Trophoblast cell (in vitro differentiated cells and primary cell): ENCODE measurements at places on chromosomes 3 and 15.

DNA sequence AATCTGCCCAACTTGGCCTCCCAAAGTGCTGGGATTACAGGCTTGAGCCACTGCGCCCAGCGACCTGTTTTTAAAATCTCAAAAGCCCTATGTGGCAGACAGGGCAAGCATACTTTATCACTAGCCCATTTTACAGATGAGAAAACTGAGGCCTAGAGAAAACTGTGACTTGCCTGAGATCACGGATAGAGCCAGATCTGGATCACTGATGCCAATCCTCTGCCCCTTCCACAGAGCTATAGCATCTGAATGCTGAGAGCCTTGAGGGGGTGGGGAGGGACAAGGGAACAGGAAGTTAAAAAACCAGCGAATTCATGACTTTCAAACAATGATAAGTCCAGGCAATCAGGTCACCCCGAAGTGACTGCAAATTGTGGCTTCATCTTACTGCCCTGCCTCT lies 7.3 kb downstream of the ANKRD63 start:
- H3K36me3 ChIP-seq, result peaks cover 2% of the 10 kb centered on the region
- no peak overlapping the region for H3K27ac ChIP-seq
- H3K4me3 ChIP-seq, result no peak overlapping the region
- peaks cover 6% of the 10 kb centered on the region for H3K27me3 ChIP-seq
- peaks cover 2% of the 10 kb centered on the region for H3K4me1 ChIP-seq

GRCh38 chr15:33311312-33311971 lies 675 bp downstream of the RYR3 start:
- no peak for DNase-seq
- no peak overlapping the region for H3K27ac ChIP-seq
- peaks cover 13% of the 10 kb centered on the region for H3K4me1 ChIP-seq
- H3K36me3 ChIP-seq, result no peaks in the 10 kb centered on the region

GRCh38 chr3:184466413-184466960 lies 86.6 kb downstream of the CHRD start:
- no peak for DNase-seq
- H3K27ac ChIP-seq, result no peak overlapping the region
- no peaks in the 10 kb centered on the region for H3K27me3 ChIP-seq
- H3K36me3 ChIP-seq, result no peaks in the 10 kb centered on the region

- H3K4me1 ChIP-seq, result peaks cover 4% of the 10 kb centered on the region
- no peaks in the 10 kb centered on the region for H3K36me3 ChIP-seq
- no peak for DNase-seq
- no peaks in the 10 kb centered on the region for H3K27me3 ChIP-seq
- H3K27ac ChIP-seq, result no peak overlapping the region
- no peak overlapping the region for H3K4me3 ChIP-seq
Observed at GRCh38 chr15:85029221-85029620, 47.6 kb downstream of the PDE8A start.

DNA sequence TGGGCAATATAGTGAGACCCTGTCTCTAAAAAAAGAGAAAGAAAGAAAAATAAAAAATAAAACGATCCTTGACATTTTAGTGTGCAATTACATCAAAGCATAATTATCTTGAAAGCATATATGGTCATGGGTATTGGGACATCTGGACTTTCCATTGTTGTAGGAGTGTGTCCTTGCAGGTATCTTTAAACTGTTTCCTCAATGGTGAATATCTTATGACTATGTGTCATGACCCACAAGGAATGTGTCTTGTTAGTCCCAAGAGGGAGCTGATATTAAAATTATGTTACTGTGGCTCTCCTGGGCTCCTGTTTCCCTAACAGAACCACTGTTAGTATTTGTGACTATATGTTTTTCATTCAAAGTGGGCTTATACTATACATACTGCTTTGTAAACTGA lies 26.6 kb downstream of the EIF1B start:
- H3K27me3 ChIP-seq, result no peaks in the 10 kb centered on the region
- H3K27ac ChIP-seq, result no peak overlapping the region
- DNase-seq, result no peak
- no peaks in the 10 kb centered on the region for H3K36me3 ChIP-seq
- no peaks in the 10 kb centered on the region for H3K4me1 ChIP-seq
- no peak overlapping the region for H3K4me3 ChIP-seq

GRCh38 chr3:55329849-55330248 lies 157.3 kb downstream of the WNT5A start:
- no peaks in the 10 kb centered on the region for H3K27me3 ChIP-seq
- no peaks in the 10 kb centered on the region for H3K4me1 ChIP-seq
- H3K4me3 ChIP-seq, result no peak overlapping the region
- no peaks in the 10 kb centered on the region for H3K36me3 ChIP-seq

DNA sequence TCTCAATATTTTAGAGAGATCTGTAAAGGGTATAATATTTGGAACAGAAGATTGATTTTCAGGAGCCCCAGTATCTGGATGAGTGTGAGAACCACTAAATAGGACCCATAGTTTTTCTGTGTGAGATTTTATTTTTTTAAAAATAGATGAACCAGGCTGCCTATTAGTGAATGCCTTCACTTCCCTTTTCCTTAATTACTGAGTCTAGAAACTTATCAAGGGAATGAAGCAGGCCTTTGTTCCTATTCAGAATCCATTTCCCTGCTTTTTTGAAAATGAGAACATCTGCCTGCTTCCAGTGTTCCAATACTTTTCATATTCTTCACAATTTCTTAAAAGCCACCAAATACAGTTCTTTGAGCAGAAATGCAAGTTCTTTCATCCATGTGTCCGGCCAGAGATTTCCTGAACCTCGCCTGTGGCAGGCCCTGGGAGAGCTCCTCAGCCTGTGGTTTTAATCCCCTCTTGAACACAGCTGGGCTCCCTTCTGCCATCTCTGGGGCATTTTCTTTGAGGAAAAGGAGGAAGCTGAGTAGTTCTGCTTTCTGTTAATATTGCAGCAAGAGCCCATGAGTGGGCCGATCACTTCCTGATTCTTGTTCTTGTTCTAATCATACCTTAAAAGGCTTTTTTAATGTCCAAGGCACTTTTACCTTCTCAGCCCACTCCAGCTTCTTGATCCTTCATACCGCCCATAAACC lies 4.7 kb downstream of the EHD4 start:
- H3K27ac ChIP-seq, result no peak overlapping the region
- no peak overlapping the region for H3K4me3 ChIP-seq
- DNase-seq, result peak; percentile 10
- peaks cover 3% of the 10 kb centered on the region for H3K36me3 ChIP-seq
- H3K4me1 ChIP-seq, result peaks cover 17% of the 10 kb centered on the region

- no peak overlapping the region for H3K4me3 ChIP-seq
- H3K27ac ChIP-seq, result no peak overlapping the region
- H3K4me1 ChIP-seq, result no peaks in the 10 kb centered on the region
- no peak for DNase-seq
Observed at GRCh38 chr3:152860736-152861135, 25.8 kb downstream of the P2RY1 start.

DNA sequence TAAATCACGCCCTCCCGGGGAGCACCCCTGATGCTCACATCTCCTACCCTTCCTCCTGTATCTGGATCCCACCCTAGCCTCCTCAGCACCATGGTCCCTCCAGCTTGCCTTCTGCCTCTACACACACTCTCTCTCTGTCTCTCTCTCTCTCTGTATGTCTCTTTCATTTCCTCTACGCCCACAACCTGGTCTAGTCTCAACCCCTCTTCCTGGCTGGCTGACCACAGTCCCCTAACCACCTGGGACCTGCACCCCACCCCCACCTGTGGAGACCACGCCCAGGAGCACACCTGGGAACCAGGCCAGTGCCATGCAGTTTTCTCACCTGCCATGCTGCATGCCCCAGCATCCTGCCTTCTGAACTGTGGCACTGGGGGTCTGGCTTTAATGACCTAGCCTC lies 4.0 kb upstream of the CFAP100 start:
- no peak overlapping the region for H3K27ac ChIP-seq
- H3K4me1 ChIP-seq, result peaks cover 13% of the 10 kb centered on the region
- peaks cover 18% of the 10 kb centered on the region for H3K27me3 ChIP-seq
- DNase-seq, result no peak
- no peaks in the 10 kb centered on the region for H3K36me3 ChIP-seq

DNA sequence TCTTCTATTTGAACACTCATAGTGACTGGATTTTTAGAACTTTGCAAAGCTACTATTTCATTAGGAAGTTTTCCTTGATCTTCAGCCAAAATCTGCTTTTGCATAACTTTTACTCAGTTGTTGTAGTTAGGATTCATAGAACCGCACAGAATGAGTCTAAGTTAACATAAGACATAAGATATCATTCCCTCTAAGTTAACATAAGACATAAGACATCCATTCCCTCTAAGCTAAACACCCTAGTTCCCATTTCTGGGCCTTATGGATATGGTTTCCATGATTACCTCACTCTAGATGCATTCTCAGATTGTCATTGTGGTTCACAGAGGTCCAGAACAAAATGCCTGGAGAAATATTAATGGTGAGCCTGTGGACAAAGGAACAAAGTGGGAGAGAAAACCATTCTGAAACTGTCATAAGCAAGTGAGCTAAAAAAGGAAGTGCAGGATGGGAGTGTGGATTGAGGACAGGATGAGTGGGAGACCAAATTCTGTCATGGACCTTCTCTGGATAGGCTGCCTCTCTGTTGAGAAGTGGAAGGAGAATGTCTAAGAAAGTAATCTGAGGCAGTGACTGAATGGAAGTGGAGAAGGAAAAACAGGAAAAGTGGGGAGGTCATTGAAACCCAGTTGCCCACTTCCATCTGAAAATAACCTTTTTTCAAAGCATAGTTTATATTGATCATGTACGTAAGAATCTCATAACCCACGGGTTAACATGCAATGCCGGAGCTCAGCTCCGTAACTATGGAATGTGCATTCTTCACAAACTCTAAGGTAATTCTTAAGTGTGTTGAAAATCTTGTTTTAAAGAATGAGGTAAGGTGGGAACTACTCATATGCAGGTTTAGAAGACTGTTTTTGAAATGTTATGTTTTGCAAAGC lies 37.4 kb upstream of the SECISBP2L start:
- no peaks in the 10 kb centered on the region for H3K36me3 ChIP-seq
- no peak overlapping the region for H3K27ac ChIP-seq
- peaks cover 2% of the 10 kb centered on the region for H3K4me1 ChIP-seq
- peak; percentile 49 for DNase-seq

GRCh38 chr15:69161079-69161877 lies 843 bp downstream of the GLCE start:
- no peaks in the 10 kb centered on the region for H3K36me3 ChIP-seq
- peak overlapping the region; percentile 87 for H3K4me3 ChIP-seq
- H3K27ac ChIP-seq, result no peak overlapping the region
- no peaks in the 10 kb centered on the region for H3K27me3 ChIP-seq

DNA sequence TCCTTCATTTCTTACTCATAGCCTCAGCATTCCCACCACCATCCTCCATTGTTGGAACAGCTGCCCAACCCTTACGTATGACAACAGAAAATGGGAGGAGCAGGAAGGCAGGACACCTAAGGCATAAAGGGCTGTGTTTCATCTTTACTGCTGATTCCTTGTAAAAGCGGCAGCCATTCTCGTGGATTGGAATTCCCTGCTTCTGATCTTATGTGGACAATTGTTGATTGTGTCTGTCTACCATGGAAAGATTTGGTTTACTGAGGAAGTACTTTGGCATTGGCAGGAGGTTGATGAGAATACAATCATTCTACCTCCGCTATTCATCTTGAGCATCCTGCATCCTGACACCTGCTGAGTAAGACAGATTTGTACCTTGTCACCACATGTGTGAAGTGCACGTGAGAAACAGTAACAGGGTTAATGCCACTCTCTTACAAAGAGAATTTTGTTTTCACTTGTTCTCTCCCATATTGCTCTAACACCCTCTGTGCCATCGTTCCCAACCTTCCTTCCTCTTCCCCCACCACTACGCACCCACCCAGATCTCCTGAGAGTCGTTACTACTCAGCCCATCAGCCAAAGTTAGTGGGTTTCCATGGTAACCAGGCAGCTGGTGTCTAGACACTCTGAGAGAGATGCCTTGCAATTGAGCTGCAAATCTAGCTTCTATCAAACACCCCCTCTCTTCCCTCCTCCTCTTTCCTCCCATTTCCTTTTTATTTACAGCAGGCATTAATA lies 75.7 kb downstream of the GAP43 start:
- no peak overlapping the region for H3K4me3 ChIP-seq
- H3K27me3 ChIP-seq, result no peaks in the 10 kb centered on the region
- H3K36me3 ChIP-seq, result no peaks in the 10 kb centered on the region
- H3K27ac ChIP-seq, result no peak overlapping the region

DNA sequence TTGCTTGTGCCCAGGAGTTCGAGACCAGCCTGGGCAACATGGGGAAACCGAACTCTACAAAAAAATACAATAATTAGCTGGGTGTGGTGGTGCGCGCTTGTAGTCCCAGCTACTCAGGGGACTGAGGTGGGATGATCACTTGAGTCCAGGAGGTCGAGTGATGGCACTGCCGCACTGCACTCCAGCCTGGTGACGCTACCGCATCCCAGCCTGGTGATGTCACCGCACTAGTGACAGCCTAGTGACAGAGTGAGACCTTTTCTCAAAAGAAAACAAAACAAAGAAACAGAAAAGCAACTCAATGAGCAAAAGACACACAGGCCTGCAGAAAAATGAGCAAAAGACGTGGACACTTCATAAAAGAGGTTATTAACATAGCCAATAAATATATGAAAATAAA lies 19.9 kb upstream of the SYNM start:
- H3K4me3 ChIP-seq, result no peak overlapping the region
- peak; percentile 70 for DNase-seq

DNA sequence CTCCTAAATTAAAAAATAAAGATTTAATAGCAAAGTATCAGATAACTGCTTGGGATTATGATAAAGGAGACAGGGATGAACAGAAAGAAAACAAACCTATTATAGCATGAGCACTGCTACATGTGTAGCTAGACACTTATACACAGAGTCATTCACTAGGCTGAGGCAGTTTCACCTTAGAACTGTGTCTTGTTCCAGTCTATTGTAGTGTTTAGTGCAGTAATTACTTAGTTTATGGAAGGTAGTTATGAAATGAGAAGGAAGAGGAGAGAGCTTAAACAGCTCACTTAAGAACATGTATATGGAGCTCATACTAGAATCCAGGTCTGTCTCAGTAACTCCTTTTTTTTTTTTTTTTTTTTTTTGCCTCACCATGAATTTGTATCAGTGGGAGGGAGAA lies 441.4 kb downstream of the PDCD6IP start:
- DNase-seq, result no peak
- H3K27ac ChIP-seq, result no peak overlapping the region
- no peaks in the 10 kb centered on the region for H3K36me3 ChIP-seq
- no peak overlapping the region for H3K4me3 ChIP-seq
- no peaks in the 10 kb centered on the region for H3K27me3 ChIP-seq
- no peaks in the 10 kb centered on the region for H3K4me1 ChIP-seq

- DNase-seq, result no peak
- H3K36me3 ChIP-seq, result no peaks in the 10 kb centered on the region
- no peak overlapping the region for H3K27ac ChIP-seq
- no peak overlapping the region for H3K4me3 ChIP-seq
- H3K27me3 ChIP-seq, result no peaks in the 10 kb centered on the region
Observed at GRCh38 chr15:31501536-31502157, 175.0 kb downstream of the KLF13 start.
